ENCODE measurements at places on chromosomes 2 and 18.

GRCh38 chr2:133418021-133418420 is 150.2 kb downstream of the NCKAP5 start:
- DNase-seq: no peak

- DNase-seq: no peak
These were observed 72.5 kb downstream of the GULP1 start for GRCh38 chr2:188364033-188364630.

- no peak for DNase-seq
These were observed 34.1 kb downstream of the RAPH1 start for GRCh38 chr2:203500951-203501350.

- DNase-seq: no peak
These were observed 98.7 kb downstream of the PLA2R1 start for GRCh38 chr2:159963700-159964099.

DNA sequence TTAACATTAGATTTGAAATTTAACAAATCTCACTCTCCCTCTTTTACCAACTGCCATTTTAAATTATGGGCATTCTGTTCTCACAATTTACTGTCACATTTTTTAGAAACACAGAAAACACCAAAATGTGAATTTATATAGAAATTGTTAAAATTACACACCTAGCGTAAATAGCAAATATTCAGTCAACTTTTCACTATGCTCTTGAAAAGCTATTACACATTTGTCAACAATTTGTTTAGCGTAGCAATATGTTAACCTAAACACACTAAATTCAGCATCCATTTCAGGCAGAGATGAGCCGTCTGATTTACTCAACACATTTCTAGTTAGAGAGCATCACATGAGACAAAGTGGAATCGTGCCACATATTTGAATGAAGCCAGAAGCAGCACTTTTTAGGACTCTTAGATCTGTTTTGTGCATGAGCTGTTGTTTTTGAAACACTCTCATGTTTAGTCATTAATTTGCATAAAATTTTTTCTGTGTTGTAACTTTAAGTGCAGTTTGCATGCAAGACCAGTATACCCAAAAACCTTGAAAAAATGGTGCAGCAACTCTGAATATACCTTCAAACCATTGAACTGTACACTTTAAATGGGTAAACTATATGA is 8.2 kb downstream of the TTC32 start:
- no peak for DNase-seq

DNA sequence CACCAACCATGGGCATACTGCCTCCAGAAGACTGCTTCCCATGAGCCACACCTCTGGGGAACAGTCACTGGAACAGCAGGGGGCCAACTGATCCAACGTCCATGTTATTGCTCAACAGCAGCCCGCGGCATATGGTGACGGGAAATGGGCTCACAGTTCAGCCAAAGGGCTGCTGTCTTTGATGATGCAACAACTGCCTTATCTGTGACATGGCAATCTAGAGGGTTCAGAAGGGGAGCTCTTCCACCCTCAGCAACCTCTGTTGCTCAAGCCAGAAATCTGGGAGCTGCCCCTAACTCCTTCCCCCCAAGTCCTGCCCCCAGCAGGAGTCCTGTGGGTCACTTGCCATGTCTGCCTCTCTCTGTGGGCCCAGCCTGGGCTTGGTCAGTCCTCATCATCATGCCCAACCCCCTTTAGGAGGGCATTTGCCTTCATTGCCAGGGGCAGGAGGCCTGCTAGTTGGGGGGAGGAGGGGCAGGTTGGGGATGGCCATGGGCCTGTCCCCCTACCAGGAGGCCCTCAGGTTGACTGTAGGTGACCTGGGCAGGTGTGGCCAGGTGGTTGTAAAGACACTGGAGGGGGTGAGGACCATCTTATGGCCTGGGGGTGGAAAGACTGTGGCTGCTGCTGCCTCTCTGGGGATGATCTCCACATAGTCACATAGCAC is 212.9 kb downstream of the CYP26B1 start:
- DNase-seq: no peak

DNA sequence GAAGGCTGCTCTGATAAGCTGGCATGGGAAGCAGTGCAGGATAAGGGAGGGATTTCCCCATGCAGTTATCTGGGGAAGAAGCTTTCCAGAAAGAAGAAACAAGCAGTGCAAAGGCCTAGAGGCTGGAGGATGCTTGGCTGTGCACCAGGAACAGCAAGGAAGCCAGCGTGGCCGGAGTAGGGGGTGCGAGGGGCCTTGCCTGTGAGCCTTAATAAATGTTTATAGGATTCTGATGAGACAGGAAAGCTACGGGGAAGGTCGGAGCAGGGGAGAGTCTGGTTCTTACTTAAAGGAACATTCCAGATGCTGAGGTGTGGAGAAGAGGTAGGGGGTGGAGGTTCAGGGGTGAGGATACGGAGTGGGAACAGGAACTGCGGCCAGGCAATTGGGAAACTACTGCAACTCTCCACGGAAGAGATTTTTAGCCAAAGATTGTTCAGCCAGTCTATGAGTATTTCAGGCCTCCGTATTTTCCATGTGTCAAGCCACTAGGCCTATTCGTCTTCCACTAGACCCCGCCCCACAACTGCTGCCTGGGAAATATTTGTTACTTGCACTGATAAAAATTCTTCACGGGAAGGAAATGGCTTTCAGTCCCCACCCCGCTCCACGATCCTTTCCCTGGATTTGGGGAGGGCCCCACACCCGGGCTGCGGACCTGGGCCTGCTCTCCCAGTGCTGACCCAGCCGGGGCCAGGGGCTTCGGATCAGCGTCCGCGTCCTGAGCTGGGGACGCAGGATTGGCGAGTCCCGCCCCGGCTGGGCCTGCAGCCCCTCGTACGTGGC is 516 bp downstream of the EIF2AK2 start:
- peak; percentile 52 for DNase-seq

- DNase-seq: peak; percentile 84
These were observed 6.2 kb upstream of the TMEM87B start for GRCh38 chr2:112048887-112049286.

DNA sequence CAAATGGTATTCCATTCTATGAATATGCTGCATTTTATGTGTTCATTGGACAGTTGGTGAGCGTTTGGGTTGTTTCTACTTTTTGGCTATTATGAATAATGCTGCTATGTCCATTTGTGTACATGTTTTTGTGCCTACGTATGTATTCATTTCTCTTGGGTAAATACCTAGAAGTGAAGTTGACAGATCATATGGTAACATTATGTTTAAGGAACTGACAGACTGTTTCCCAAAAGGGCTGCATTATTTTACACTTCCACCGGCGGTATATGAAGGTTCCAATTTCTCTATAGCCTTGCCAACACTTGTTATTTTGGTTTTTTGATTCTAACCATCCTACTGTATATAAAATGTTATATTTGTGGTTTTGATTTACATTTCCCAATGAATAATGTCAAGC is 703.9 kb upstream of the CDH2 start:
- no peak for DNase-seq

DNA sequence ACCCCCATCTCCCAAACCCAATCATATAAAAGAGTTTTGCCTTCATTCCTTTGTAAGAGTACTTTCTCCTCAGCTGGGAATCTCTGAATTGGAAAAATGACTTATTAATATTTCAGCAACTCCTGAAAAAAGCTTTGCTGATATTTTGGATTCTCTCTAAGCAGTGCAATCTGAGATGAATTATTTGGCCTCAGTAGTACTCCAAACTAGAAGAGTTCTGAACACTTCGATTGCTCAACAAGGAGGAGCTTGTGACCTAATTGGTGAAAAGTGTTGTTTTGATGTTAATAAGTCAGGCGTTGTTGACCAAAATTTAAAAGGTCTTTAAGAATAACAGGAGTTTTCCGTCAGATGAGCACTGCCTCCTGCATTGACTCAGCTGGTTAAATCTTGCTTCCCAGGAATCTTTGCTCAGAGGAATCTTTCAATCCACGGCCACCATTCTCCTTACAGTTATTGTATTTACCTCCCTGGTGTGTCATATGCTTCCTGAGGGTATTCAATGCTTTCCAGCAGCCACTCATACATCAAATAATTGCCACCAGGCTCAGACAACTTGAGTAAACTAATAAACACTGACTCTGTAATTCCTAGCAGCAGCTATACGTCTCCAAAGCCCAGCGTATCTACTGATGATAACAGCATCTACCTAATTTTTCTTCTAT is 24.5 kb upstream of the LIPG start:
- DNase-seq: no peak

DNA sequence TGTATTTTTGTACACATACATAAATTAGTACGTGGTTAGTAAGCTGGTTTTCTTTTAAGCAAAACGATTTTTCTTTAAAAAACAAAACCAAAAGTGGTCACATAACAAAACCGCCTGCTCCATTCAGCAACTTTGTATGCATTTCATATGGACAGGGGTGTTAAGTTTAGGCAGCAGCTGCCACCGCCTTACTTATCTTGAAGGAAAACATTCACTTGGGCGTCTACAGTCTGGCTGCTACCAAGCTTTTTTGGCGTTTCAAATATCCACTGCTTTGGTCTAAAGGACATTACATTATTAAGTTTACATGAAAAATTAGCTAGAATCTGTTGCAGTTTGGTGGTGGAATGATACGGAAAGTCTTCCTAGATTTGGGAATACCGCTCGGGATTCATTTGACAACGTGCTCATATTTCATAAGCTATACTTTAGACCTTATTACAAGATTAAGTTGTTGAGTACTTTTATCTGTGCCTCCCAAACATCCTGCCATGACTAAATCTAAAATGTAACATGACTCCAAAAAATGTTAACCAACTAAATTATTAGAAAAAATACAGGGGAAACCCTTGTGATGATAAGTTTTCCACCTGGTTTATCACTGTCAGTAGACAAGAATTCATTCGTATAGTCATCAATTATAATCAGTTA is 214.8 kb downstream of the NEDD4L start:
- DNase-seq: peak; percentile 2

DNA sequence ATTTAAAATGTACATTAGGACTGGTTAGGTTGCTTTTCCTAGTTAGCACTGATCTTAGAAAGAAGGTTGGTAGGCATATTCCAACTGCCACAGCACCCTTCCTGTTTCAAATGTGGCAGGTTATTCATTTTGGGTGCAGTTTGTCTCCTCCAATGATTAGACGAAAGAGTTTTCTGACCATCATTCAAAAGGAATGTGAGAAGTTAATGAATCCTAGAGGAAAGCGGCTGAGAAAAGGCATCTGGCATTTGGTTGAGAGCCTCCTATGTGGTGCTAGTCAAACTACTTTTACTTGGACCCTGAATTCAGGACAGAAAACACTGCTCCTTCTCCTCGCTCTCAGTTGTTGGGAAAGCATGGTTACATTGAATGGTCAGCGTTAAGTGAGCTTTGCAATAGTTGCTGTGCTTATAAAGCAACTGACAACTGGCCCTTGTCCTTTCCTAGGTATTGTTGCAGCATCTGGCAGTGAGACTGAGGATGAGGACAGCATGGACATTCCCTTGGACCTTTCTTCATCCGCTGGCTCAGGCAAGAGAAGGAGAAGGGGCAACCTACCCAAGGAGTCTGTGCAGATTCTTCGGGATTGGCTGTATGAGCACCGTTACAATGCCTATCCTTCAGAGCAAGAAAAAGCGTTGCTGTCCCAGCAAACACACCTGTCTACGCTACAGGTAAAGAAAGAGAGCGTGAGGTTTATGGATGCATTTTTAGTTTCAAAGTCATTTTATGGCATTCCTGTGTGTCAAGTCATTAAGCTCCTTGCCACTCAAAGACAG is 6.1 kb downstream of the TGIF1 start:
- no peak for DNase-seq

- peak; percentile 64 for DNase-seq
These were observed 1.3 kb upstream of the KCMF1 start for GRCh38 chr2:84969511-84970209.

- peak; percentile 93 for DNase-seq
These were observed 109.7 kb downstream of the B3GNT2 start for GRCh38 chr2:62305421-62306176.

GRCh38 chr2:209431701-209432100 is 7.9 kb downstream of the MAP2 start:
- no peak for DNase-seq

- no peak for DNase-seq
These were observed 1142.1 kb downstream of the DPP10 start for GRCh38 chr2:115584507-115584906.

DNA sequence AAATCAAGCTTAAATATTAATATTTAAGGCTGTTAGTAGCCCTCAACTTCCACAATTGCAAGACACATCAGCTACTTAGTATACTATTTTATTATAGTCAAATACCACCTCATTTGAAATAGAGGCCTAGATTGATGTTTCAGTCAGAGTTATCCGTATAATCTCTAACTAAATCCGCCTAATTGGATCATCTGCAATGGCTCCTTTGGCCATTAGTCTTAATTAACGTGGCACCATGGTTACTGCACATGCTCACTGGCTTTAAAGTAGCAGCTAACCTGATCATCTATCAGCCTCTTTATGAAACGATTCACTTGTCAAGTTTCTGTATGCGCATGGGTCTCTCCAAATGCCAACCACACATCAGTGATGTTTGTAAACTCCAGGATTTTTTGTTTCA is 112.3 kb downstream of the COLEC12 start:
- DNase-seq: no peak

GRCh38 chr2:216637472-216637871 is 4.3 kb downstream of the IGFBP2 start:
- DNase-seq: no peak

GRCh38 chr2:49271060-49271606 is 116.8 kb upstream of the FSHR start:
- no peak for DNase-seq

- no peak for DNase-seq
These were observed 27.0 kb upstream of the PTPN4 start for GRCh38 chr2:119732601-119733164.

- DNase-seq: no peak
These were observed 190.1 kb downstream of the HAUS1 start for GRCh38 chr18:46294318-46294717.

DNA sequence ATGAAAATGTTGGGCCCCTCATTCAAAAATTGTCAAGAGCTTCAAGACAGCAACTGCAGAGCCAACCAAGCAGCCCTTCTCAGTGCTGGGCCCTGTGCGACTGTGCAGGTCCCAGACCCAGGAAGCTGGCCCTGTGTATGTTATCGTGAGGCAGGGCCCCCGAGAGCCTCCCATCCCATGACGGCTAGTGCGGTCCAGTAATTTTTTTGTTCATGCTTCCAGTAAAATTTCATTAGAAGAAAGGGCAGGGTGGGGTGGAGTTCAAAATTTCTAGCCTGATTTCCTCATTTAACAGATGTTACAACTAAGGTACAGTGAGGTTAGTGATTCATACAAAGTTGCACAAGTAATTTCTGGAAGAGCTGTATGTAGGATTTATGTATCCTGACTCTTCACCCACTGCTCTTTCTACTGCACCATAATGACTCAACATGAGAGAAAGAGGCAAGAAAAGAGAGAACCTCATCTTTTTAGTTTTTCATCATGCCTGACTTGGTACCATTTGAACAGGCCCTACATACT is 105.5 kb downstream of the ZEB2 start:
- peak; percentile 69 for DNase-seq

- no peak for DNase-seq
These were observed 588.5 kb upstream of the ZEB2 start for GRCh38 chr2:145108361-145108778.

- no peak for DNase-seq
These were observed 198.4 kb downstream of the NYAP2 start for GRCh38 chr2:225597911-225598310.

- no peak for DNase-seq
These were observed 804.9 kb upstream of the SALL3 start for GRCh38 chr18:78174737-78175136.
